Activated naive CD8-positive, alpha-beta T cell treated with anti-CD3 and anti-CD28 coated beads, Interleukin-2, amount 10 ng/mL, durations not matched to agents 7 days and 5 days (primary cell): ENCODE measurements at places on chromosomes 16 and 17. TPM values are rescaled to one million over a fixed set of nuclear protein-coding genes. Genes with fewer than 3 reads are reported as not detected.

PRAC1 gene
- total RNA-seq: not detected

TBX4 gene
- not detected for total RNA-seq

KRTAP9-8 gene
- total RNA-seq: not detected

KCNH4 gene
- total RNA-seq: 0.09 TPM

SKAP1 gene
- total RNA-seq: 98.8 TPM

CNTNAP1 gene
- 3.6 TPM for total RNA-seq

LRRC46 gene
- total RNA-seq: 0.43 TPM

SEPTIN12 gene
- total RNA-seq: not detected

IL17C gene
- total RNA-seq: 0.68 TPM

TP53I13 gene
- 155 TPM for total RNA-seq

DNA sequence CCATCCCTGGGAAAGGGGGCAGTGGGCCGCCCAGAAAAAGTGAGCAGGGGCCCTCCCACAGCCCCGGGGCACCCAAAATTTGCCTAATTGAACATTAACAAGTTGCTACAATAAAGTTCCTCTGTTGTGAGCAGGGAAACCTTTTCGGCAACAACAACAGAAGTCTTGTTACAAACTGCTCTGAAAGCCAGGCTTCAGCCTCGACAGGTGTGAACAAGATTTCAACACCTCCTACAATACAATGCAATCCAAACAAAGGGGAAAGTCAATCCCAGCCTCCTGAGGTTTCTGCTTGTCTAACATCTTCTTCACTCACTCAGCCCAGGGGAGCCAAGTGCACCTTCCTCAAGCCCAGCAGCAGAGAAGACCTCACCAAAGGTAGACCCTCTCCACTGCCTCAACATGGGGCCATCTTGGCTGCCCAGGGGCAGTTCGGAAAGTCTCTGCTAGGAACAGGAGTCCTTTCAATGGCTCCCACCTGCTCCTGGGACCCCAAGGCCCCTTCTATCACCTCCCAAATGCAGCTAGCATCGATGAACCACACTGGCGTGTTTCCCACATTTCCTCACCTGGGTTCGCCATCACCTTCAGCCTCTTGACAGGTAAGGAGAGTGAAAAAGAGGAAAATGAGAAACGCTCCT is 19.1 kb downstream of the ZFHX3 start:
- DNase-seq: no peak
- no peak overlapping the region for H3K27ac ChIP-seq
- no peak overlapping the region for H3K4me3 ChIP-seq
- peaks cover 27% of the 10 kb centered on the region for H3K27me3 ChIP-seq
- H3K4me1 ChIP-seq: no peaks in the 10 kb centered on the region

DNA sequence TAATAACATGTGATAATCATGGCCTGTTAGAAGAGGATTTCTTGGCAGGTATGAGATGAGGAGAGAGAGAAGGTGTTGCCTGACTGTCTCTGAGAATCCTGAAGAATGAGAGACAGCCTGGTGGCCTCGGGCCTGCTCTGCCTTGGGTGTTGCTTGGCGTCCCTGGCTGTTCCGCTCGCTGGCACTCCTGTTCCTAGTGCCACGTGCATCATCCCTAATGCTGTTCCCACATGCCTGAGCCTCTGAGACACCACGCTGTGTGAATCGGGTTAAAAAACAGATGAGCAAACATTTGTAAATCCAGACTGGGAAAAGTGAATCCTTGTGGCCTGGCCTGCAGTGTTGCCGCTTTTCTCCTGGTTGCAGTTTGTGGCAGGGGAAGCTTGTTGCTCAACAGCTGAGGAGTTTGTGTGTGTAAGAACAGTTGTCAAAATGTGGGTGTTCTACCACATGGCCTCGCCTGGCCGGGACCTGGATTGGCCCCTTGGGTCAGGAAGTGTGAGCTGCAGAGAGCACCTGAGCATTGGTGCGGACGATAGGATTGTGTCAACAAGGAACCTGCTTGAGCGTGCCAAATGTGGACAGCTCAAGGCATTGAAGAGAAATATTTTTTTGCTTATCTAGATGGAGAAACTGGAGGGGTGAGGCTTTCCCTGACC is 22.0 kb downstream of the UBN1 start:
- H3K4me1 ChIP-seq: no peaks in the 10 kb centered on the region
- H3K27me3 ChIP-seq: no peaks in the 10 kb centered on the region
- peaks cover 26% of the 10 kb centered on the region for H3K36me3 ChIP-seq
- H3K4me3 ChIP-seq: no peak overlapping the region
- no peak overlapping the region for H3K27ac ChIP-seq
- no peak for DNase-seq

DNA sequence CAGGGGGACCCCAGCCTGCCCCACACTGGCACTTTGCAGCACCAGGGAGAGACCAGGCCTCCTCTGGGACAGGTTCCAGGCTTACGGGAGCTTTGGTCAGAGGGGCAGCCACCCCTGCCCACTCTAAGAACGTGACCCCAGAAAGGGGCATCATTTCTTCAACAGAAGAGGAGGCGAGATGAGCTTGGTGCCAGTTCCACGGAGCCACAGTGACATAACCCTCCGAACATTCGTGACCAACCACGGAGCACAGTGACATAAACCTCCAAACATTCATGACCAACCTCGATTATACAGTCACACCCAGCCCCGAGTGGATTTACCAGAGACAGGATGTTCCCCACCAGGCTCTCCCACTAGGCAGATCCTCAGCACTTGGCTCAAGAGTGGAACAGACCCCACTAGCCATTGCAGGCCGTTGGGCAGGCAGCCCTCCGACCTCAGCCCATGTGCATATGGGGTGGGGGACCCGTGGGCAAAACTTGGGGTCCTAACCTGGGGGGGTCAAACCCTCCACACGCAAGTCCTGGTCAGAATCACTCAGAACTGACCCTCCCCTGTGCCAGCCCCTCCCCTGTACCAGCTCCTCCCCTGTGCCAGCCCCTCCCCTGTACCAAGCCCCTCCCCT is 112.9 kb downstream of the METRNL start:
- no peak overlapping the region for H3K4me3 ChIP-seq
- H3K27ac ChIP-seq: no peak overlapping the region
- peaks cover 3% of the 10 kb centered on the region for H3K27me3 ChIP-seq
- no peaks in the 10 kb centered on the region for H3K36me3 ChIP-seq
- DNase-seq: peak; percentile 27

- H3K27ac ChIP-seq: no peak overlapping the region
- H3K36me3 ChIP-seq: peaks cover 22% of the 10 kb centered on the region
- H3K4me1 ChIP-seq: peaks cover 6% of the 10 kb centered on the region
Observed at GRCh38 chr17:67125417-67125816, 81.1 kb downstream of the CACNG1 start.

DNA sequence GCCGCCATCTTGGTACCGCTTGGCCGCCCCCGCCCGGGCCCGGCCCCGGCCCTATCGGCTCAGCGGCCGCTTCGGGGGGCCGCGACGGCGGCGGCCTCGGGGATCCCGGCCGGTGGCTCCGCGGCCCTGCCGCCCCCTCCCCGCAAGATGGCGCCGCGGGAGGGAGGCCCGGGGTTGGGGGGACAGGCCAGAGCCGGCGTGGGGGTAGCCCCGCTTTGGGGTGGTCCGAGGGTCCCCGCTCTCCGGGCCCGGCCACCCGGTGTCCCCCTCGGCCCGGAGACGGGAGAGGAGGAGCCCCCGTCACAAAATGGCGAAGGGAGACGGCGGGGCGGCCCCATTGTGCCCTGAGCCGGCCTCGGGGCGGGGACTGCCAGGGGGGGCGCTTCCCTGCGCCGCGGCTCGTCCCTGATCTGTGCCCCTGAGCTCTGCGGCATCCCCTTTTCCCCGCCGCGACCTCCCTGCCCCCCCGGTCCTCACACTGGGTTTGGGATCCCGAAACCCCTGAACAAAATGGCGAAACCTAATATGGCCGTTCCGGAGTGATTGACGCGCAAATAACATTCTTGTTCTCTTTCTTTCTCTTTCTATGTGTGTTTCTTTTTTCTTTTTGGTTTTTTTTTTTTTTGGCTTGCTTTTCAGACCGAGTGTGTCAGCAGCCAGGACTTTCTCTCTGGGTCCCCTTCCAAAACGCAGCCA is 986 bp downstream of the HAPSTR1 start:
- peaks cover 31% of the 10 kb centered on the region for H3K36me3 ChIP-seq
- peak overlapping the region; percentile 98 for H3K4me3 ChIP-seq
- H3K4me1 ChIP-seq: peaks cover 27% of the 10 kb centered on the region

DNA sequence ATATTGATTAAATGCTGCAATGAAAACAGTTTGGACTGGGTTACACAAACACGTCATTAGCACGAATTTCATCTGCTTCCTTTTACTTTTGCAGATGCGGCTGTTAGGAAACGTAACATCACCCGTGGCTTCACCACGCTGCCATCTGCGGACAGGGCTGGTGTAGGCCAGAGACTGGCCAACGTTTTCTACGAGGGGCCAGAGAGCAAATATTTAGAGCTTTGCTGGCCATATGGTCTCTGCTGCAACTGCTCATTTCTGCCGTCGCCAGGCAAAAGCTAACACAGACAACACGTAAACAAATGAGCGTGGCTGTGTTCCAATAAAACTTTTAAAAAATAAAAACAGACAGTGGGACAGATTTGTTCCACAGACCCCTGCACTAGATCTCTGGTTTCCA is 96.6 kb downstream of the ENGASE start:
- no peaks in the 10 kb centered on the region for H3K4me1 ChIP-seq
- no peak for DNase-seq
- no peak overlapping the region for H3K27ac ChIP-seq

DNA sequence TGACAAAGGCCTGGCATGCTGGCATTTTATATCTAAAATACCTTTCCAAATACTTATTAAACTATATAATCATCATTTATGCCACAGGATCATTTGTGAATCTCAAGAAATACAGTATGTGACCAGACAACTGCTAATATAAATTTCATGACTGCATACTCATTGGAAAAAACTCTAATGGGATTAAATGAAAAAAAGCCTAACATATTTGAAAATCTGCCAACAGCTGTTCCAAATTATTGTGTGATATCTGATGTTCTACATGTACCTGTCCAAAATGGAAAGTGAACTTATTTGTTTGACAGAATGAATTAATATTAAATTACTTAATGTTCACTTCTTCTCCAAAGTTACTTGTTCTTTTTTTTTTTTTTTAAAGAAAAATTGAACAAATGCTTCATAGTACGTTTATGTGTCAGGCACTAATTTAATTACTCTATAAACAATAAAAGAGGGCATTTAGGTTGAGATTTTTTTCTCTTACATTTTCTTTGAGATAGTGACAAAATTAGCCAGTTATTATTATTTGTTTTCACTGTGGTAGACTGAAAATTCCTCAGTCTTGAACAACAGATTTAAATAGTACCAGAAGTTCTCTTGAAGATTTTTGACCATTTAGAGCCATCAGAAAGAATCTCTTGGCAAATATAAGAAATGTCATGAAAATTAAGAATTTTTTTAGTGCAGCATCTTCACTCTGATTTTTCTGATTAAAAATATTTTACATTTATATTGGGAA is 114.0 kb downstream of the FTO start:
- no peak overlapping the region for H3K27ac ChIP-seq
- no peak for DNase-seq
- peaks cover 12% of the 10 kb centered on the region for H3K4me1 ChIP-seq
- no peak overlapping the region for H3K4me3 ChIP-seq
- H3K36me3 ChIP-seq: peaks cover 18% of the 10 kb centered on the region
- no peaks in the 10 kb centered on the region for H3K27me3 ChIP-seq

GRCh38 chr16:49699841-49700175 is 156.1 kb downstream of the ZNF423 start:
- no peak overlapping the region for H3K4me3 ChIP-seq
- H3K36me3 ChIP-seq: no peaks in the 10 kb centered on the region
- no peak overlapping the region for H3K27ac ChIP-seq
- DNase-seq: no peak
- H3K4me1 ChIP-seq: no peaks in the 10 kb centered on the region

GRCh38 chr16:75965504-75966374 is 239.4 kb upstream of the CPHXL start:
- no peaks in the 10 kb centered on the region for H3K27me3 ChIP-seq
- DNase-seq: no peak
- H3K4me1 ChIP-seq: no peaks in the 10 kb centered on the region

- H3K27me3 ChIP-seq: no peaks in the 10 kb centered on the region
- H3K36me3 ChIP-seq: no peaks in the 10 kb centered on the region
- H3K4me3 ChIP-seq: no peak overlapping the region
- no peak overlapping the region for H3K27ac ChIP-seq
Observed at GRCh38 chr17:18004884-18005305, 32.2 kb downstream of the DRC3 start.

- peaks cover 12% of the 10 kb centered on the region for H3K4me1 ChIP-seq
- no peak overlapping the region for H3K4me3 ChIP-seq
- no peak for DNase-seq
- peaks cover 7% of the 10 kb centered on the region for H3K36me3 ChIP-seq
Observed at GRCh38 chr17:75059369-75060345, 12.6 kb downstream of the KCTD2 start.

DNA sequence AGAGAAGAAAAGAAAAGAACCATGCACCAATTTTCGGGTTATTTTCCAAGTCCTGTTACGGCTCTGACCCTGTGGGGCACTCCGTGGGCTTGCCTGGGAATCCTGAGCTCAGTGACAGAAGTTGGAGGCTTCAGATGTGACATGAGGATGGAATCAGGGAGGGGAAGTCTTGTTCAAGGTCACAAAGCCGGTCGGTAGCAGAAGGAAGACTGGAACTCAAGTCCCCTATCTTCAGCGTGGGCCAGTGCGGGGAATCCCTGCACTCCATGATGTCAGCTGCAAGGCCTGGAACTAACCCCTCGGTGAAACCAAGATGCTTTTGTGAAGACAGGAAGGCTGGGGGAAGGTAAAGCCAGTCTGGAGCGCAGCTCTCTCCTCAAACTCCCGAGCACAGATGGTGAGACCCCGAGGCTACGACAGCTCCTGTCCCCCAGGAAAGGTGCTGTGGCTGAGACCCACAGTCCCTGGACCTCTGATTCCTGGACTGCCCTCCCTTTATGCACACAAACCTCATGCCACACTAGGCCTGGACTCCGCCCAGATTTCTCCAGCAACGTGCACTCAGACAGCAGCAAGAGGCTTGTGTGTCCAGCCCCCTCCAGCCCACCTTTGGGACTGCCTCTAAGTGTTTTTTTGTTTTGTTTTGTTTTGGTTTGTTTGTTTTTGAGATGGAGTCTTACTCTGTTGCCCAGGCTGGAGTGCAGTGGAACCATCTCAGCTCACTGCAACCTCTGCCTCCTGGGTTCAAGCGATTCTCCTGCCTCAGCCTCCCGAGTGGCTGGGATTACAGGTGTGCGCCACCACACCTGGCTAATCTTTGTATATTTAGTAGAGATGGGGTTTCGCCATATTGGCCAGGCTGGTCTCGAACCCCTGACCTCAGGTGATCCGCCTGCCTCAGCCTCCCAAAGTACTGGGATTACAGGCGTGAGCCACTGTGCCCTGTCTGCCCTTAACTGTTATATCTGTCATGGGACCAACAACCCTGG is 5.5 kb upstream of the IL27 start:
- peaks cover 18% of the 10 kb centered on the region for H3K4me1 ChIP-seq
- H3K36me3 ChIP-seq: no peaks in the 10 kb centered on the region
- no peak overlapping the region for H3K27ac ChIP-seq
- DNase-seq: no peak
- no peak overlapping the region for H3K4me3 ChIP-seq
- H3K27me3 ChIP-seq: no peaks in the 10 kb centered on the region
